Right renal cortex interstitium (tissue), 3 donors: ENCODE measurements at places on chromosomes 4 and X.

- no peak for DNase-seq
These were observed 133.4 kb downstream of the RASL11B start for GRCh38 chr4:52995360-52996030.

DNA sequence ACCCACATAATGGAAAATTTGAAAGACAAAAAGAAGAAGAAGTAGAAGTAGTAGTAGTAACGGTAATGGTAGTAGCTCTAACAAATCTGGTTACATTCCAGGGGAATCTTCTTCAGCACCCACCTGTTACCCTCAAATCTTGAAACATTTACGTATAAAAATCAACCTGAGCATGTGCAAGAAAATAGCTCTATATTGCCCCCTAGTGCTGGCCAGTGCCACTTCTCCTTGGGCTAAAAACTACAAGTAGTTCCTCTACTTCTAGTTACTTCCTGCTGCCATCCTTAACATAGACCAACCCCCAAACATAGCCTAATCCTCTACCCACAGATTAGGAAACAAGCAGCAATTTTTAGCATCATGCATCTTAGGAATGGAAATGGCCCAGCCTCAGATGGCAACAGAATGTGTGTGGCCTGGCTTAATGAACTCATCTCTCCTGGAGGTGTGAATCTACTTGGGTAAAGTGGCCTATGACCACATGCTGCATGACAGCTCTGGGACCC is 3.1 kb downstream of the PDGFC start:
- DNase-seq = no peak

- DNase-seq = no peak
These were observed 68.0 kb downstream of the LHFPL1 start for GRCh38 chrX:112611776-112612175.

- DNase-seq = no peak
These were observed 29.7 kb upstream of the CRMP1 start for GRCh38 chr4:5922556-5922955.

GRCh38 chr4:36056136-36056535 is 188.2 kb downstream of the ARAP2 start:
- DNase-seq = no peak

DNA sequence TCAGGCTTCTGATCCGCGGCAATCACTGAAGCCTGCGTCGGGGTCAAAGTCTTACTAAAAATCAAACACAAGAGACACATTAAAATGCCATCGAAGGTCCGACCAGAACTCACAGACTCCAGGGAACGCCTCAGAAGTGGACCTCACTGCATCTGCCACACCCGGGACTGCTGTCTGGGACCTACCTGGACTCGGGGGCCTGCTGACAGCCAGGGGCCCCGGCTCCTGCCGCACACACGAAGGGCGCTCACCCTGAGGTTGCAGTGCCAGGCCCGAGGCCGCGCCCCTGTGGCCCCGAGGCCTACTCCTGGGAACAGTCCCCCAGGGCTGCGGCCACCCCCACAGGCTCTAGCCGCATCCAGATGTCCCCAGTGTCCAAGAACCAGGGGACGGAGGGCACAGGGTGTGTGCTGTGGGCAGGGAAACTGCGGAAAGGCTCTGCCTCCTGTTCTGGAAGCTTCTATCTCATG is 7.4 kb downstream of the CTBP1 start:
- no peak for DNase-seq

DNA sequence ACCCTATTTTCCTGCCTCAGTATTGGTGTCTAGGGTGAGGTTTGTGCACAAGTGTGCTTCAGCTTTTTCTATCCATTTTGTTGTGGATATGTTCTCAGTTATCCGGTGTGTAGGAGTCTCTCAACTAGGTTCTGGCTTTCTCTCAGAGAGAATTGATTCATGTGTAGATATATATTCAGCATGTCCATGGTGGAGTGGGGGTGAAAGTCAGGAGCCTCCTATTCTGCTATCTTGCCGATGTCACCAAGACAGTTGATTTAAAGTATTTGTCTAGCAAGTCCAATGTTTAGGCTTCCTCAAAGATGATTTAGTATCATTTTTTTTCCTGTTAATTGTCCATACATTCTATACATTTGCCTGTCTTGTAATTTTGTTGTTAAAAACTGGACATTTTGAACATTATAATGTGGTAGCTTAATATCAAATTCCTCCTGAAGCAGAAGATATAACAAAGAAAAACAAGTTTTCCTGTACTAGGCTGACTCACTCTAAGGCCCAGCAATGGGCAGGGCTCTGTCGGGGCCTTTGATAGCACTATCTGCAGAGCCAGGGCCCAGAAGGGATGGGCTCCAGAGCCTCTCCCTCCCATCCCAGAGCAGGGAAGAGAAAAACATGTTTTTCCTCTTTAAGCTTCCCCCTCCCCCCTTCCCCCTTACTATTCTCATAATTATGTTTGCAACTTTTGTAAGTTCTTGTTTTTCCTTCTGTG is 37.6 kb downstream of the GLUD2 start:
- DNase-seq = no peak

GRCh38 chr4:7529368-7530080 is 94.8 kb upstream of the PSAPL1 start:
- no peak for DNase-seq

GRCh38 chr4:1809754-1810502 is 16.8 kb downstream of the FGFR3 start:
- no peak for DNase-seq

GRCh38 chr4:156481845-156482244 is 489.8 kb downstream of the PDGFC start:
- DNase-seq = no peak

- DNase-seq = no peak
These were observed 101.2 kb downstream of the NCAPG start for GRCh38 chr4:17912011-17912410.

DNA sequence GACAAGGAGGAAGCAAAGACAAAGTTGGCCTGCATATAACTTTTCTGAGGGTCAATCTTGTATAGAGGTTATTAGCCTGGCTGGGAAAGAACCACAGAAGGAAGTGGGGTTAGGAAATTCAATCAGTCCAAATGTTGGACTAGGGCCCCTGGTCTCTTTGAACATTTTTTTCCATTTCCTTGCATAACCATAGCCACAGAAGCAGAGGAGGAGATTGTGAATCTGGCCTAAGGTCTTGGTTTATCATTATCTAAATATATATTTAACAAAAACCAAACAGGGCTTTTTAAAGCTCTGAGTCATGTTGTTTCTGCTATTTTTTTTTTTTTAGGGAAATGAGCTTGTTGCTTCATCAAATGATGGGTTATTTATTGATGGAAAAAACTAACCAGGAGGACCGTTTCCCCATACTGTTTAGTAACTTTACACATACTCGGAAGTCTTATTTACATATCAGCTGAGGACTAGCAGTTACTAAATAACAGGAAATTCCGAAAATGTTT is 97.7 kb upstream of the ACSL4 start:
- no peak for DNase-seq

GRCh38 chr4:54384563-54384962 is 155.5 kb downstream of the PDGFRA start:
- no peak for DNase-seq

GRCh38 chr4:146638786-146639505 is at the start of gene POU4F2:
TSS of gene POU4F2 (plus strand) at chr4:146638893. CDS start at chr4:146639141, 248 bp downstream.
- no peak for DNase-seq

DNA sequence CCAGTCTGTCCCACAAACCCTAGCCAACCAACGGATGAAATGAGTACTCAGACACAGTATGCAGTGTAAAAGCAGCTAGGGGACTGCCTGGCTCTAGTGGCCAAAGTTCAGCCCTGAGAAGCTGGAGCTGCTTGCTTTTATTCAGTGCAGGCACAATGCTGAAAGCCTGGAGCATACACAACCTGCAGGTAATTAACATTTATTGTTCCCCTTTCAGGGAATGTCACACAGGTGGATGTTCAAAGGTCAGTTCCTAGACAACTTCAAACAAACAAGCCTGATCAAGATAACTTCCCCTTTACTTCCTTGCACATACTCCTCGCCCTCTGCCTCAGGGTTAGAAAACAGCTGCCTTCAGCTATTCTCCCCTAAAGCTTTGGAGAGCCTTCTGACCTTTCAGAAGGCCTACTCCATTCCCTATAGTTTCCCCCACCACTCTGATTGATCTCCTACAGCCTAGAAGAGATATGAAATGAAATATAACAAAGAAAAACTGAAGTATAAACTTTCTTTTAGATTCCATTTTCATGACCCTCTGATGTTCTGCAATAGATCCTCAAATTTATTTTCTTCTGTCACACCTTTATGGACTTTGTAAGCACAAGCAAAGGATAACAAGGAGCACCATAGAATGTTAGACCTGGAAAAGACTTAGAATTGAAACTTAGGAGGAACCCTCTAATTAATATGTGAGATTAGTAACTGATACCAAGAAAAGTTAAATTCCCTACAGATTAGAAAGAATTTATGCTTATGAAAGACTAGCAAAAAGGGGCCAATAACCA is 6.8 kb upstream of the DCAF8L1 start:
- no peak for DNase-seq

GRCh38 chr4:107349732-107350131 is 313.6 kb upstream of the DKK2 start:
- DNase-seq = no peak

DNA sequence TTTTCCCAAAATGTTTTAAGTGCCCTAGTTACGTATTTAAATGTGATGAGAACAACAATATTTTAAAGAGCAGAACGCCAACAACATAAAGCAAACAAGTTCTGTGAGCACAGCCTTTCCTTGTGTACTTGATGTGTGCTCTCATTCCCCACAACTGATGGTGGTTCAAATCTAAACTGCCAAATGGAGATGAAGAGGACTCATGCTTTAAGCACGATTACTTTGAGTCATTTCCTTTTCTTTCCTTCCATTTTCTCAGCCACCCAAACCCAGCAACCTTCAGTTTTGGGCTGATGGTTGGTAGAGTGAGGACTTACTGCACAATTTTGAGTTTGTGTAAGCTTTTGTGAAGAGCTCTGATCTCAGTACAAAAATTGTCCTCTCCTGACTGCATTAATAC is 1.7 kb downstream of the NSD2 start:
- no peak for DNase-seq

GRCh38 chr4:139684351-139684750 is 18.7 kb downstream of the MGST2 start:
- DNase-seq = no peak

DNA sequence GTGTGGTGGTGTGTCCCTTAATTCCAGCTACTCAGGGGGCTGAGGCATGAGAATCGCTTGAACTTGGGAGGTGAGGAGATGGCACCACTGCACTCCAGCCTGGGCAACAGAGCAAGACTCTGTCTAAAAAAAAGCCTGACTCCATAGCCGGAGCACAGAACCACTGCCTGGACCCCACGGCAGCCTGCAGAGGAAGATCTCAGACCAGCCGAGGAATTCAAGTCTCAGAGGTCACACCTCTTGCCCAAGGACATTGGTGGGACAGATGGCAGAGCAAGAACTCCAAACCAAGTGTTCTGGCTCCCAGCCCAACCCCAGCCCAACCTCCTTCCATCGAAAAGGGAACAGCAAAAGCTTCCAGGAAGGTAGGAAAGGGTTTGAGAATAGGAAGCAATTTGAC is 70.8 kb downstream of the SMIM20 start:
- no peak for DNase-seq

GRCh38 chrX:153635788-153636668 is 11.0 kb upstream of the DUSP9 start:
- DNase-seq = no peak

DNA sequence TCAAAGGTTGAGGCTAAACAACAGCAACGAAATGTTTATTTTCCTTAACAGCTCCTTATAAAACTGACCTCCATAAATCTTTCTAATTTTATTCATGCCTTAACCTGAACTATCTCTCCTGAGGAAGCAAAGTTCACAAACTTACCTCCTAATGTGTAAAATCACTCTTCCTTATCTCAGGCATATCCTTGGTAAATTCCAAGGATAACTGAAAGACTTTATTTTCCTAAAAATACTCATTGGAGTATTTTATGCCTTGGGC is 197.4 kb downstream of the NWD2 start:
- DNase-seq = no peak

GRCh38 chrX:24355095-24355494 is 5.3 kb upstream of the SUPT20HL1 start:
- no peak for DNase-seq

GRCh38 chr4:77201857-77202256 is 44.9 kb downstream of the CCNG2 start:
- DNase-seq = no peak

DNA sequence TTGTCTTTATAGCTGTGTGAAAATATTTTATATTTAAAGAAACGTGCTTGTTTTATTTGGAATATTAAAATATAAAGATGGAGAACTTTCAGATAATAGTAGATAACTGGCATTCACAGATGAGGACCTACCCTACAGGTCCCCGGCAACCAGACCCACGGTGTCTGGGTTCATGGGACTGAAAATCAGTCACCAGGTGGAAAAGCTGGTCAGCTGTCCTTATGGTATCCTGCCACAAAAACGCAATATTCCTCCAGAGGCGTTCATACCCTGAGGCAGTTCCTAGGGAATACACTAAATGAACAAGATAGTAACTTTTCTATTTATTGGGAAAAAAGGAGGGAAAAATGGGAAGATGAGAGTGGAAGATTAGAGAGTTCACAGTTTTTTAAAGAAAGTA is 1.2 kb downstream of the TLR6 start:
- no peak for DNase-seq

GRCh38 chr4:57668621-57669020 is 558.4 kb upstream of the IGFBP7 start:
- DNase-seq = no peak

DNA sequence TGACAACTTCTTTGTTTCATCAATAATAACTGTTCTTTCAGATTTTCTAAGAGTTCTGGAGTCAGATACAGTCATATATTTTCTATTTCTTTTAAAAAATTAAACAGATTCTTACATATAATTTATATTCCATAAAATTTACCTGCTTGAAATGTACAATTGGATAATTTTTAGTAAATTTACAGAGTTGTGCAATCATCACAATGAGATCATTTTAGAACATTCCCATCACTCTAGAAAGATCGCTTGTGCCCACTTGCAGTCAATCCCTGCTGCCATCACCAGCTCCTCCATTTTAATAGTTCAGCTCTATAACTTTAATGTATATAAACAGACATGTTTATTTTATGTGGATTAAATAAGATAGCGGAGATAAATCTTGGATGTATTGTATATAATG is 29.6 kb upstream of the PRSS48 start:
- no peak for DNase-seq

- DNase-seq = no peak
These were observed 284.3 kb downstream of the CXXC4 start for GRCh38 chr4:104210420-104210819.

- no peak for DNase-seq
These were observed 2.6 kb upstream of the EREG start for GRCh38 chr4:74362347-74362746.

- DNase-seq = no peak
These were observed 33.3 kb upstream of the SLC2A9 start for GRCh38 chr4:10054571-10055041.

GRCh38 chr4:93263166-93263565 is 565.4 kb upstream of the ATOH1 start:
- DNase-seq = no peak

DNA sequence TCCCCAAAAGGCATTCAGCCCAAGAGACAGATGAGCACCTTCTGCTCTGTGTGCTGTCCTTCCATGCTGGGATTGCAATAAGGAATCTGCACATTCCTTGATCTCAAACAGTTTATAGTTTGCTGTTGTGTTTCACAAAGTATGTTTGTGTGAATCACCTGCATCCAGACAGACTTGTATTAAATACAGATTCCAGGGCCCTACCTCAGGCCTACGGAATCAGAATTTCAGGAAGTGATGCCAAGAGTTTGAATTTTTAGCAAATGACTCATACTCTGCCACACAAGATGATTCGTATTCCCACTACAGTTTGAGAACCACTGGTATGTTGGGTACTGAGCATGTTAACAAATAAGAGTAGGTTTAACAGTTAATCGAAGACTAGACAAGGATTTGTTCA is 7.0 kb downstream of the VAMP7 start:
- DNase-seq = no peak
